A549 treated with ZK216348 at 1 μM for 4 hours (cell line): ENCODE measurements at places on chromosomes 4 and X. TPM values are rescaled to one million over a fixed set of nuclear protein-coding genes. Genes with fewer than 3 reads are reported as not detected.

RNF150 gene
- 0.11 to 0.55 TPM (median 0.44 TPM) in 5 replicates for total RNA-seq

HSFX4 gene
- not detected in 5 replicates for total RNA-seq

FGFBP1 gene
- total RNA-seq: 3.8 to 5.6 TPM (median 4.7 TPM) in 5 replicates

CXCL8 gene
- 3.6 to 20.1 TPM (median 9.4 TPM) in 5 replicates for total RNA-seq

MAP3K15 gene
- total RNA-seq: 1.7 to 2.6 TPM (median 2.1 TPM) in 5 replicates

FAM114A1 gene
- total RNA-seq: 20.1 to 43.9 TPM (median 34.9 TPM) in 5 replicates

PROM1 gene
- 0.27 to 0.80 TPM (median 0.36 TPM) in 5 replicates for total RNA-seq

CFAP47 gene
- not detected in 5 replicates for total RNA-seq

SHOX gene
- not detected in 5 replicates for total RNA-seq

CFAP299 gene
- not detected in 5 replicates for total RNA-seq

SSX3 gene
- total RNA-seq: not detected in 5 replicates

USP17L27 gene
- total RNA-seq: not detected in 5 replicates

SPOCK3 gene
- 0.19 to 0.53 TPM (median 0.35 TPM) in 3 of 5 replicates, not detected in the others for total RNA-seq

SRPX gene
- total RNA-seq: 4.8 to 8.5 TPM (median 7.5 TPM) in 5 replicates

P2RY8 gene
- 0.04 TPM in 1 of 5 replicates, not detected in the others for total RNA-seq

ARX gene
- 0.45 to 0.74 TPM (median 0.52 TPM) in 5 replicates for total RNA-seq

DUX4 gene
- total RNA-seq: not detected in 5 replicates

NKX3-2 gene
- 0.09 to 0.18 TPM (median 0.12 TPM) in 5 replicates for total RNA-seq

NXT2 gene
- total RNA-seq: 5.9 to 14.3 TPM (median 8.5 TPM) in 5 replicates

PTTG2 gene
- total RNA-seq: not detected in 5 replicates

MCUB gene
- total RNA-seq: 12.4 to 21.8 TPM (median 20.7 TPM) in 5 replicates

F8 gene
- 3.7 to 4.5 TPM (median 4.3 TPM) in 5 replicates for total RNA-seq

MTMR8 gene
- total RNA-seq: 0.35 to 2.1 TPM (median 0.63 TPM) in 5 replicates
